HL-60 (cell line): ENCODE measurements at places on chromosomes 4 and X.

DNA sequence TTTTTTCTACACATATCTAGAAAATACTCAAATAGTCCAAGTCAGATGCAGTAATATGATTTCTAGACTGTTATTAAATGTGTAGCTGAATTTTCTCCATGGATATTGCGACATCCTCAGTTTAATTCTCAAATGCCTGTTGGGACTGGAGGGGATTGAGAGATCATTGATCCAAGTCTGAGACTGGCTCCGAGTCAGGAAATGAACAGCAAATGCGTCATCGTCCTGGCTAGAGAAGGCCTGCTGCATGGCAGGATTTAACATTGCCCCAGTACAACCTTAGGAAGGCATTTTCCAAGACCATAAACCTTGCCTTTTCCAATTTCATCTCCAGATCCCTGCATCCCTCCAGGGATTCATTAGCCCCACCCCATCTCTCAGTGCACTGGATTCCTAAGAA is 56.6 kb upstream of the SLC6A14 start:
- no peak for DNase-seq

GRCh38 chrX:150337536-150337935 is 25.6 kb upstream of the MAMLD1 start:
- DNase-seq: no peak

GRCh38 chr4:36844448-36844847 is 400.1 kb upstream of the NWD2 start:
- DNase-seq: no peak

- no peak for DNase-seq
Measured at GRCh38 chr4:169207436-169208089, 63.2 kb downstream of the SH3RF1 start.

- DNase-seq: no peak
Measured at GRCh38 chr4:3310301-3311094, 17.7 kb downstream of the RGS12 start.

- DNase-seq: no peak
Measured at GRCh38 chr4:738781-739280, 33.2 kb downstream of the PCGF3 start.
